Activated CD8-positive, alpha-beta memory T cell treated with anti-CD3 and anti-CD28 coated beads for 24 hours (primary cell): ENCODE measurements at places on chromosomes 13 and 19.

- DNase-seq = no peak
Observed at GRCh38 chr13:102021777-102022176, 380.1 kb downstream of the FGF14 start.

GRCh38 chr13:109973279-109973678 is 186.9 kb upstream of the IRS2 start:
- DNase-seq = no peak

GRCh38 chr13:30845297-30846214 is 60.5 kb upstream of the MEDAG start:
- DNase-seq = no peak

- no peak for DNase-seq
Observed at GRCh38 chr13:67437244-67437643, 207.1 kb upstream of the PCDH9 start.

- DNase-seq = no peak
Observed at GRCh38 chr13:56923626-56924140, 217.0 kb upstream of the PRR20A start.

GRCh38 chr13:102968572-102969228 is 97.5 kb downstream of the SLC10A2 start:
- no peak for DNase-seq

DNA sequence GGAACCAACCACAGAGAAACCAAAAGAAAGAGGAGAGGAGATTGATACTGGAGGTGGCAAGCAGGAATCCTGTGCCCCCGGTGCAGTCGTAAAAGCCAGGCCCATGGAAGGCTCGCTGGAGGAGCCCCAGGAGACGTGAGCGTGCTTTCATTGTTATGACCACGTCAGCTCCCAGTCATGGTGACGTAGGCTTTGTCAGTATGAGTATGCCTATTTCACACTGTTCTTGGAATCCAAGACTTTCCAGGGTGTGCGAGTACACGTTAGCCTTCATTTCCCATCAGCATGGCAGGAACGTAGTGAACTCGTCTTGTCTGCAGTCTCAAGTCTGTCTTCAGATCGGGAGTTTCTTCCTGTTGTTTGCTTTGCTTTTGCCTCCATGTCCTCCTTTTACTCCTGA is 15.4 kb upstream of the CHAMP1 start:
- DNase-seq = no peak
